ENCODE measurements at places on chromosomes 4 and X.

DNA sequence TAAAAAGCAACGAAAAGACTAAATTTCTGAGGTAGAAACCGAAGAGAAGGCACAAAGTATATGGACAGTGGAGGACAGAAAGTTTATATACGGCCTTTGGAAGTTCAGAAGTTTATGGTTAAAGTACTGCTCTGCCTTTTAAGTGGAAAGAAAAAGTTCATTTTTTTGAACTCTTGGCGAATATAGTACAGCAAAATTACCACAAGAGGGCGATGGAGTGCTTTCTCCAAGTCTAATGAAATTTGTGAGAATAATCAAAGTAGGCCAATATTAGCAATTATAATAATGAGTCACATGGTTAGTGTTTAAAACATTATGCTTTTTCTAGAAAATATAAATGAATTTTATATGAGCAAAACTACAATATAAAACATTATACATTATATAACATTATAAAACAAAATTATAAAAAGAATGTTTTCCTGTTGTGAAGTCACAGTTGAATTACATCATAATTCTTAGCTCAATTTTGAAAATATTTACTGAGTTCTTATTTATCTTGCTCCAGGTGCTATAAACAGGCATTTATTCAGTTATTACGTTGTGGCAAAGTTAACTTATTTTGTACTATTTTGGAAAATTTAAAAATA, 136.2 kb upstream of the BMPR1B start:
- DNase-seq = peak; percentile 12

GRCh38 chr4:3037957-3038461, 36.3 kb downstream of the HTT-AS start:
- DNase-seq = peak; percentile 43

GRCh38 chrX:82765811-82766210, 742.3 kb upstream of the POU3F4 start:
- DNase-seq = no peak

- no peak for DNase-seq
Measured at GRCh38 chr4:138598226-138598625, 356.1 kb upstream of the SLC7A11 start.

DNA sequence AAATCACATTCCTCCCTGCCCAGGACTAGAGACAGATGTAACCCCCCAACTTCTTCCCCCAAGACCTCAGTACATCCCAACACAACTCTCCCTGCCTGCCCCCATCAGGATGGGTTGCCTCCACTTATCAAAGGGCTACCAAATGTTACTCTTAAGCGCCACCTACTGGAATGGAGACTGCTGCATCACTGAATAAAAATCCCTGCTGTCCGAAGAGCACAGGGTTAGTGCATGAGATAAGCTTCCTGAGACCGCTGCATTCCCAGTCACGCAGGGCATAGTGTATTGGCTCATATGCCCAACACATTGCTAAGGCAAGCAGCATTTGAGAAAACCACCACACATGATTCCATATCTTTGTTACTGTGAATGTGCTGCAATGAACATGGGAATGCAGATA, 544.5 kb downstream of the PPP4R3C start:
- peak; percentile 1 for DNase-seq

DNA sequence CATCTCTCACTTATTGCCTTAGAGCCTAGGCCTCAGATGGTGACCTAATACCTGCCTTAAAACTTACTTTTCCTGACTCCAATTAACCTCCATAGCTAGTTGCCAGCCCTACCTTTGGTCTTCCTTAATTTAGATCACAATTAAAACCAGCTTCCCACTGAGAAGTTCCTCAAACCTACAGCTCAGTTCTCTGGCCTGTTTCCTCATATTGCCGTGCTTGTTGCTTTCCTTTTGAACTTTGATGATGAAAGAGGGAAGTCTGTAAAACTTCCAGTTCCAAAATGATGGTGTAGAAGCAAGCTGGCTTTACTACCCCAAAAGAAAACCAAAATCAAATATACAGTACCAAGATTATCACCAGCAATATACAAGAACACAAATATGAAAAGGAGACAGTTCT, 28.9 kb upstream of the CAMK2D start:
- DNase-seq = no peak

GRCh38 chrX:55638933-55639332, 15.7 kb downstream of the FOXR2 start:
- DNase-seq = no peak

Data from NCI-H1105 treated with DMSO at 0.1 percent for 48 hours (cell line).